ENCODE measurements at places on chromosomes 4 and X.

DNA sequence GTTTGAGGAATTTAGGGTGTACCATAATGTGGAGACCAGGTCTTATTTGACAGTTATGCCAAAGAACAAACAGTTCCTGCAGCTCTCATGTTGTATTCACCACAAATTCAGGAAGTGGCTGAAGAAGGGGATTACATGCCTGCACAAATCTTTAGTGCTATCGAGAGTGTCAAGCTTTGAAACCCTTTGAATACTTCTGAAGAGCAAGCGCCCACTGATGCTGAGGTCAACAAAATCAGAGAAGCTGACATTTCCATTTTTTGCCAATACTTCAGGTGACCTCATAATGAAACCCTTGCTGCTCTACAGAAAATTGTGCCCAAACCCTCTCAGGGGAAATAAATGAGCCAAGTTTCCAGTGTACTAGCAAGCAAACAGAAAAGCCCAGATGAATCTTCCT is 28.4 kb downstream of the PAK3 start:
- no peak for DNase-seq

DNA sequence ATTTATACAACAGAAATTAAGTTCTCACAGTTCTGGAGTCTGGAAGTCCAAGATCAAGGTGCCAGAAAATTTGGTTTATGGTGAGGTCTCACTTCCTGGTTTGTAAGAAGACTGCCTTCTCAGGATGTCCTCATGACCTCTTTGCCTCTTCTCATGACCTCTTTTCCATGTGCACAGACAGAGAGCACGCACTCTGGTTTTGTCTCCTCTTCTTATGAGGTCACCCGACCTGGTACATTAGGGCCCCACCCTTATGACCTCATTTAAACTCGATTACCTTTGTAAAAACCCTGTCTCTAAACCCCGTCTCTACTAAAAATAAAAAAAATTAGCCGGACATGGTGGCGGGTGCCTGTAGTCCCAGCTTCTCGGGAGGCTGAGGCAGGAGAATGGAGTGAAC is 155.9 kb downstream of the KIT start:
- no peak for DNase-seq

GRCh38 chrX:49172280-49172780 is 632 bp downstream of the PLP2 start:
- peak; percentile 79 for DNase-seq

GRCh38 chr4:87433342-87433741 is 11.0 kb downstream of the NUDT9 start:
- no peak for DNase-seq

DNA sequence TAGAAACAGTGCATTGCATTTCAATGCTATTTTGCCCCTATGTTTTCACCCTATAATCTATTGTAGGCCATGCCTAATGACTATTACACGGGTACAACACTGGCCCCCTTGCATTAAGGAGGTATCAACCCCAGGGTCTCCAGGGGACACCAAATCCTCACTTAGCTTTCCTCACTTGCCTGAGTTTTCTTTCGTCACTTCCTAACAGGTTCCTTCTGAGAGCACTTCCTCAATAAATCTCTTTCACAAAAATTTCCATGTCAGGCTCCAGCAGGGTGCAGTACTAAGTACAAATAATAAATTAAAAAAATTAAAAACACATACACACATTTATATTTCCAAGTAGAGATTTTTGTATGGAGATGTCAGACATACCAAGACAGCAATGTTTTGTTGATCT is 165.0 kb downstream of the RBM46 start:
- no peak for DNase-seq

- DNase-seq: peak; percentile 3
Measured at GRCh38 chr4:95439896-95440295, 108.9 kb downstream of the UNC5C start.

- no peak for DNase-seq
Measured at GRCh38 chr4:76659103-76659490, 224.1 kb downstream of the SHROOM3 start.

DNA sequence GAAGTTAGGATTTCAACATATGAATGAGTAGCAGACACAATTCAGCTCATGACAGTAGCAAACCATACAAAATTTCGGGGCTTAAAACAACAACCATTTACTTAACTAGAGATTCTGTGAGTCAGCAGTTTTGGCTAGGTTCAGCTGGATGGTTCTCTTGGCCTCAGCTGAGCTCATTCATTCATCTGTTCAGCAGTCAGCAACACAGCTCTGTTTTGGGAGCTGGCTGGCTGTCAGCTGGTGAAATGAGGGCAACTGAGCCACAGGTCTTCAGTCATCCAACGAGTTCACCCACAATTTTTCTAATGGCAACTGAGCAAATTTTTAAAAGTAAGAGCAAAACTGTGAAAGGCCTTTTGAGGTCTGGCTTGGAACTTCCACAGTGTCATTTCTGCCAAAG is 2005.1 kb upstream of the AGA start:
- no peak for DNase-seq

GRCh38 chr4:106981431-106981830 is 54.7 kb downstream of the DKK2 start:
- no peak for DNase-seq

DNA sequence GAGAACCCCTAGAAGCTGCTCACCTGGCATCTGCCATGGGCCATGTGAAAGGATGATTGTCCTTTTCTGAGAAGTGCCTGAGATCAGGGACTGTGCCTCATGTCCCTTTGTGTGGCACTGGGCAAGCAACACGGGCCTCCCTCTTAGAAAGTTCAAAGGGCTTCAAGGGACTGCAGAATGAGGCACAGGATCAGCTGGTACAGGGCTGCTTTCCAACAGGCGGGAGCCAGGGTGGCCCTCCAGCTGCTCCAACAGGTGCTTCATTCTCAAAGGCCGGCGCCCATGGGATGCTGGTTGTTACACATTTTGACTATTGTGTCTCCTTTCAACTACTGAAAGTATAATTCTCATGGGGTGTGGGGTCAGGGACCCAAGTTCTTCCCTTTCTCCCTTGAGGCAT is 114.7 kb downstream of the ENPP6 start:
- DNase-seq: peak; percentile 13

GRCh38 chr4:144499777-144500176 is 146.2 kb upstream of the HHIP start:
- DNase-seq: no peak

DNA sequence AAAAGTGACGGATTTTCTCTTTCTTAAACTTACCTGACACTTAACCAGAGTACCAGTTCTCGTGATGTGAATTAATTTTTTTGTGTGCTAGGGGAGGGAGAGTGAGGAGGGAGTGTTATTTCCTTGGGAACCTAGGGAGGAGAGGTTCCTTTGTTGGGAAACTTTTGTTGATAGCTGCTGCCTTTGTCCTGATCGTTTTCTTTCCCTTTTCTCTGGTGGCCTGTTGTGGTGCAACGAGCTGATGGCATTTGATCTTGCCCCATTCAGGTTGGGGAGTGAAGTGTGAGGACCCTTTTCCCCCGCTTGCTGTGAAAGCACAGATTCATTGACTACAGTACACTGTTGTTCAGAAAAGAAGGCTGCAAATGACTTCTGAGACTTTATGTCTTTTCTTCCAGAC is 59.8 kb downstream of the SLC9A6 start:
- DNase-seq: no peak

- DNase-seq: no peak
Measured at GRCh38 chrX:45540181-45540580, 339.5 kb upstream of the DIPK2B start.

GRCh38 chrX:3711331-3711917 is 2.0 kb downstream of the PRKX start:
- DNase-seq: no peak

DNA sequence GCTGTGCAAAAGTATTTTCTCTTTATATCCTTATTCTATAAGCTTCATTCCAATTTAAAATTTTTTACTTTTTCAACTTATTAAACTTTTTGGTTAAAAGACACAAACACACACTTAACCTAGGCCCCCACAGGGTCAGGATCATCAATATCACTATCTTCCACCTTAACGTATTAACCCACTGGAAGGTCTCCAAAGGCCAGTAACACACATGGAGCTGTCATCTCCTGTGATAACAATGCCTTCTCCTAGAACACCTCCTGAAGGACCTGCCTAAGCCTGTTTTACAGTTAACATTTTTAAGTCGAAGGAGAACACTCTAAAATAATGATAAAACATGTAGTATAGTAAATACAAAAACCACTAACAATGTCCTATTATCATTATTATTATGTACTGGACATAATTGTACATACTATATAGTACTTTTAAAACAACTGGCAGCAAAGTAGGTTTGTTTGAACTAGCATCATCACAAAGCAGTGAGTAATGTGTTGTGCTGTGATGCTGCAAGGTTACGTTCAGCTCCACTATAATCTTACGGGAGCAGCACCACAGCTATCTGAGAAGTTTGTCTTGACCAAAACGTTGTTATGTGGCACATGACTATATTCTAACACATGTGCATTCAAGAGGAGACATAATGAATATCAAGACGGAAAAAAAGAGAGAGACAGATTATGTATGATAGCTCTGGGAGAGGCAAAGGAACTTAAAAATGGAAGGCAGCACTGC is 33.7 kb downstream of the DHX15 start:
- no peak for DNase-seq

GRCh38 chr4:60344908-60345307 is 855.2 kb upstream of the ADGRL3 start:
- DNase-seq: peak; percentile 52
